ENCODE measurements at places on chromosomes 12 and 14.

- no peak for DNase-seq
Observed at GRCh38 chr12:70752327-70752726, 115.1 kb upstream of the PTPRB start.

DNA sequence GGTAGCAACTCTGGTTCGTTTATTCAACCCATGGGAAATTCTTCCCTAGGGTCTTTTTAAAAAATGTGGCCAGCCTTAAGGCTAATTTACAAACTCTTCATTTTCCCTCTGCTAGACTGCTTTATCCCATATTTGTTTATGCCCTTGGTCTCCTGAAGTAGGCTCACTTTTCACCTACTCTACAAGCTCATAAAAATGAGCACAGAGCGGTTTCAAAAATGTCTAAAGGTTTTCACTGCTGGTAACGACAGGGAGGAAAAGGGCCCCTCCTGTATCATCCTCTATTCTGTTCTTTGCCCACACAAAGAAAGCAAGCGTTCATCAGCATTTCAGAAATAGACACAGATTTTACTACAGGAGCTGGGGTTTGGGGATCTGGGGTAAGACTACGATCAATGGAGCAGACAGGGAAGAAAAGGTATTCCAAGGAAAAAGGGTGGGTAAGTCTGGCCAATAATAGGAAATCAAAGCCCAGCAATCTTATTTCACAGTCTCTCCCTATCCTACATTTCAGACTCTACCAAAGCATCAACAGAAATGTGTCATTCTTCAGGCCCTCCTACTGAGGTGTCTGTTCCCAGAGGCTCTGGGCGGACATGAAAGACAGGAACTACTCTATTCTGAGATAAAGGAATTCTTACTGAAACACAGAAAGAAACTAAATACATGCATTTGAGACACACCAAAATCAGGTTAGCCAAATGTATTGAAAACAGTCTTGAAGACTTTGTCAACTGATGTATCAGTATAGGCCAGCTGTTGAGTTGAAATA lies 86.4 kb downstream of the SPPL3 start:
- DNase-seq: no peak

GRCh38 chr12:97960741-97961608 lies 498.4 kb downstream of the RMST start:
- DNase-seq: no peak

DNA sequence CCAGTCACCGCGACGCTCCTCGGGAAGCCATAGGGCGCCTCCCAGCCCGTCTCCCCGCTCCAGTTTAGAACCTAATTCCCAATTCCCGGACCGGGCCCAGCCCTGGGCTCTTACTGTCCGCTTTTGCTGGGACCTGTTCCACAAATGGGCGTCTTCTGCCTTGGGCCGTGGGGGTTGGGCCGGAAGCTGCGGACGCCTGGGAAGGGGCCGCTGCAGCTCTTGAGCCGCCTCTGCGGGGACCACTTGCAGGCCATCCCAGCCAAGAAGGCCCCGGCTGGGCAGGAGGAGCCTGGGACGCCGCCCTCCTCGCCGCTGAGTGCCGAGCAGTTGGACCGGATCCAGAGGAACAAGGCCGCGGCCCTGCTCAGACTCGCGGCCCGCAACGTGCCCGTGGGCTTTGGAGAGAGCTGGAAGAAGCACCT lies 797 bp downstream of the UNG start:
- no peak for DNase-seq

DNA sequence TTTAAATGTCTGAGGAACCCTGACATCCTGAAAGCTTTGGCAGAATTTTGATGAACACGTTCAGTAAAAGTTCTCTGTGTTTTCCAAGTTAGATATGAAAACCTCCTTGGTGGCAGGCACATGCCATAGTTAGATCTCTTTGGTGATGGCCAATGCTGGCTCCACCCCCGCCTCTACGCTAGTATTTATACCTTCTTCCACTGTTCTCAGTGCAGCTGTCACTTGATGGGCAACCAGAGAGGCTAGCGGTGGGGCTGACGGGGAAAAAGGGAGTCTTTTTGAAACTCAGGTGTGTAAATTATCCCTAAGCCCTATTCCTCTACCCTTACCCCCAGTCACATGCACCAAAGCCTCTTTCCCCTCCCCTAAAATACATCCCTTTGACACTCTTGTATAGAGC lies 32.1 kb downstream of the PPP1R36 start:
- no peak for DNase-seq

DNA sequence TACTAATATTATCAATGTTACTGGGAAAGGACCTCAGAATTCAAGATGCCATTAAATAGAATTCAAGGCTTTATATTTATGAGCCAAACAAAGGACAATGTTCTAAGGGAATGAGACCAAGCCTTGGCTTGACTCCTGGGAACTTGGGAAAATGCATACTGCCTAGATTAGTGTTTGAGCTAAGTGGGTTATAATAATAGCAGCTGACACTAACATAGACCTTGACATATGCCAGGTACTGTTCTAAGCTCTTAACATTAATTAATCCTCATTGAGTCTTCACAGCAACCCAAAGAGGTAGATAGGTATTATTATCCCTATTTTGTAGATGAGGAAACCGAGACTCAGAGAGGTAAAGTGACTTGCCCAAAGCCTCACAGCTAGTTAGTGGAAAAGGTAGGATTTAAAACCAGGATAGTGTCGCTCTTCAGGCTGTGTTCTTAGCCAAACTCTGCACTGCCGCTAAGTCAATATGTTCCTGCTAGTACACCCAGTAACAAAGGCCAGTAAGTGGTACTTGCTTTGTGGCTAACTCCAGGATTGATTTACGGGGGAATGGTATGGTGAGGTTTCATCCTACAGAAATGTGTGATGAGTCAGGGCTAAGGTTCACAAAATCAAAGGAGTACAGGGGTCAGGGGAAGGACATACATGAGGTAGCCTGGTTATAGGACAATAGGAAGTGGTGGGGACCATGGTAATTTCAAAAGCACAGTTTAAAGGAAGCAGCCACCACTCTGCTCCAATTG lies 35.8 kb upstream of the PRKAB1 start:
- DNase-seq: no peak

- DNase-seq: no peak
Observed at GRCh38 chr14:78863143-78863542, 693.0 kb downstream of the NRXN3 start.

GRCh38 chr14:89359477-89360222 lies 57.4 kb downstream of the FOXN3 start:
- DNase-seq: no peak

GRCh38 chr14:61151251-61151650 lies 129.9 kb downstream of the TMEM30B start:
- DNase-seq: no peak

DNA sequence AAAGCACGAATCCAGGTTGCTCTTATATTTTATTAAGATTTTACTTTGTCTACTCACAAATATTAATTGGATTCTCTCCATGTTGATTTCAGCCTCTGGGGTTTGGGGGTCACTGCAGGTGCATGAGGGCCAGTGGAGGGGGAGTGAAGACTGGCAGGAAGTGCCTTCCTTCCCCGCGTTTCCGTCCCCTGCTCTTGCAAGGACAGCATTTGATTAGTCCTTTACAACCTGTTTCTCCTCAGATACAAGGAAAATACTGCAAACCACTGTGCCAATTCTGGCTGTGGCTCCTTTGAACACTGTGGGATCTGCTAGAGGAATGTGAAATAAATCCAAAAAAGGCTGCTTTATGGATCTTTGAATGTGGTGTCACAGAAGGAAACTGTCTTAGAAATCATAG lies 291.8 kb downstream of the ETNK1 start:
- no peak for DNase-seq

- no peak for DNase-seq
Observed at GRCh38 chr14:92224358-92224954, 98.5 kb upstream of the SLC24A4 start.

- DNase-seq: no peak
Observed at GRCh38 chr12:101616027-101616494, 21.3 kb downstream of the MYBPC1 start.

GRCh38 chr14:98160901-98161300 lies 1111.1 kb downstream of the BCL11B start:
- no peak for DNase-seq

All from T-helper 9 cell (primary cell).